ENCODE measurements at places on chromosomes 12 and 14.

- no peak for DNase-seq
These were observed 636 bp downstream of the GOLGA3 start for GRCh38 chr12:132827763-132828703.

GRCh38 chr12:40989785-40990184 lies 198.3 kb upstream of the PDZRN4 start:
- no peak for DNase-seq

GRCh38 chr14:63508033-63508432 lies 35.1 kb downstream of the PPP2R5E start:
- peak; percentile 59 for DNase-seq

GRCh38 chr12:110243227-110243626 lies 37.8 kb upstream of the ATP2A2 start:
- DNase-seq: no peak

GRCh38 chr12:41311883-41312282 lies 123.8 kb downstream of the PDZRN4 start:
- DNase-seq: no peak

DNA sequence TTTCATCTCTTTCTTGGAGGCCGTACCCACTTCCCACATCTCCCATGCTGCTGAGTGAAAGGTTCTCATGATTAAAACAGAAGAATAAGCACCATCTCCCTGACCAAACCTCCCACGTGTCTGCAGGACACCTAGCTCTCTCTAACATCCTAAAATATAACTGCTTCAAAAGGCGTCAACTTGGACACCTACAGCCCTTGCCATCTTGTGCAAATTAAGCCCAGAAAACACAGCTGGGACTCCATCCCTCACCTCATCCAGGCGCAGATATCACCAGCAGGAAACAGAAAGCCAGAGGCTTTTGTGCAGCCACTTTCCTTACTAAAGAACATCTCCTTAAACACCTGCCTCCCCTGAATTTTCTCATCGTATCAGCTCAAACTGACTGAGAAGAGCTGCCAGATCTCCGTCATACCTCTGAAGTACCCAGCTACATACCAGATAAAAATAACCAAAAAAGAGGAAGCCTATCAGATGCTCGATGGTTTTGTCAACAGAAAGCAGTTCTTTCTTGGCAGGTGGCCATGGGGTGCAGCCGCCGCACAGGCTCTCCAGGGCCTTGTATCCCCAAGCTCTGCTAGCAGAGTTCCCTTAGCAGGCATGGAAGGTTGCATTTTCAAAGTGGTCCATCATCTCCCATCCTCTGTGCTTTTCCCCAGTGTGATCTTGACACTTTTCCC lies 28.8 kb downstream of the MAP3K9 start:
- DNase-seq: no peak

All from thymus (tissue), 14 donors.